ENCODE measurements at places on chromosomes 13 and 19. TPM values are rescaled to one million over a fixed set of nuclear protein-coding genes. Genes with fewer than 3 reads are reported as not detected.

DNA sequence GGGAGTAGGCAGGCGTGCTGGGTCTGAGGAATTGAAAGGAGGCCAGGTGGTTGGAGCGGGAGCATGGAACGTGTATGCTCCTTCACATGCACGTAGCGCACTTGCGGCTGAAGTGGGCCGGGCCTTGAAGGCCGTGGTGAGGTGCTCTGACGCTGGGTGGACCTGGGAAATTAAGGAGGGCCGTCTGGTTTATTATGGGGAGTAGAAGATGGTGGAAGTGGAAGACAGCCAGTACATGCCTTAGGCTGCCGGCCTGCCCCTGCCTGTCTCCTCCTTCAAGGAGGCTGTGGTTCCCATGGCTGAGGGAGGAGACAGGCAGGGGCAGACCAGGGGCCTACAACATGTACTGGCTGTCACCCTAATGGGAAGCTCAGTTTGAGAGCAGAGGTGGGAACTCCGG, 23.9 kb downstream of the GATAD2A start:
- no peak for DNase-seq

DNA sequence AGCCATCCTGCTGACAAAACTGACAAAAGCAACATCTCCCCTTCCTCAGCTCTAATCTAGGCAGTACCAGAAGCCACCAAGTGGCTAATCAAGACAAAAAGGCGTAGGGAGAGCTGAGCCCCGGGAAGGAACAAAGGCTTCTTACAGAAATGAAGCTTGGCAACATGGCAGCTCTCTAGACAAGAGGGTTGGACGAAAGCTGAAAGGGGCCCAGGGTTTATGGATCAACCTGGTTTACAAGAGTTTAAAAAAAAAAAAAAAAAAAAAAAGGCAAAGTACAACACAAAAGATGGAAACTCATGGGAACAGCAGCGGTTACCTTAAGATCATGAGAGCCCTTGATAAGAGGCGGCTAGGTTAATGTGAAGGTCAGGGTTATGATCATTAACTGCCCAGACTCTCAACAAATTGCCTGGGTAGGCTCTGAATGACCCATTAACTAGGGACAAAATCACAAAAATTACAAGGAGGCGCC, 14.0 kb downstream of the ZC3H4 start:
- DNase-seq = no peak

DNA sequence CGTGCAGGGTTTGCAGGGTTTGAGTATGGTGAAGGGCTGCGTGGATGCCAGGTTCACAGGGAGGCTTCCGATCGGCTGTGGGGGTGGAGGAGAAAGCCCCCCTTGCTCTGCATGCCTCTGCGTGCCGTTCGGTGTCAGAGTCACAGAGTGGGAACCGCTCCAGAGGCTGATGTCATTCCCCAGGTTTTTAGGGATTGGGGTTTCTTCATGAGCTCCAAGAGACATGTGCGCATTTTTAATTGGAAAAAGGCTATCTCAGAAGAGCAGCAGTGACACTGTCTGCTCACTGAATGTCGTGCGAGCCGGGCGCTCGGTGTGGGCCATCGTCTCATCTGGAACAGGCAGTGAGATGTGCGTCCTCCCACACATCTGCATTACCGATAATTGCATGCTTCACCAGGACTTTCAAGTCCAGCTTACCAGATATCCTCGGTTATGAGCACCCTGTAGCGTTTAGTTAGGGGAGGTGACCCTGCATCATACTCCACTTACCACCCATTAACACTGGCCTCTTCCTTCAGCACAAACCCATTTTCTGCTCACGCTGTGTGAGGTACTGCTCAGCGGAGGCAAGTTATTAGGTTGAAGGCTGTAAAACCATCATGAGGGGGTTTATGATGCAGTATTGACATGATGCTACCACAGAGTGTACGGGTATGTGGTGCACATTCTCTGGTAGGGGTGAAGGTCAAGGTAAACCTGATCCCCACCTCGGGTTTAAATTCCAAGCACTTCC, 1.7 kb downstream of the MCF2L start:
- DNase-seq = no peak

Gene ARRDC2
- polyA plus RNA-seq = 4.8 TPM

GRCh38 chr13:47279920-47280319, 383.1 kb upstream of the HTR2A start:
- DNase-seq = no peak

Gene URAD
- not detected for polyA plus RNA-seq

Gene SIX5
- 19.0 TPM for polyA plus RNA-seq

DNA sequence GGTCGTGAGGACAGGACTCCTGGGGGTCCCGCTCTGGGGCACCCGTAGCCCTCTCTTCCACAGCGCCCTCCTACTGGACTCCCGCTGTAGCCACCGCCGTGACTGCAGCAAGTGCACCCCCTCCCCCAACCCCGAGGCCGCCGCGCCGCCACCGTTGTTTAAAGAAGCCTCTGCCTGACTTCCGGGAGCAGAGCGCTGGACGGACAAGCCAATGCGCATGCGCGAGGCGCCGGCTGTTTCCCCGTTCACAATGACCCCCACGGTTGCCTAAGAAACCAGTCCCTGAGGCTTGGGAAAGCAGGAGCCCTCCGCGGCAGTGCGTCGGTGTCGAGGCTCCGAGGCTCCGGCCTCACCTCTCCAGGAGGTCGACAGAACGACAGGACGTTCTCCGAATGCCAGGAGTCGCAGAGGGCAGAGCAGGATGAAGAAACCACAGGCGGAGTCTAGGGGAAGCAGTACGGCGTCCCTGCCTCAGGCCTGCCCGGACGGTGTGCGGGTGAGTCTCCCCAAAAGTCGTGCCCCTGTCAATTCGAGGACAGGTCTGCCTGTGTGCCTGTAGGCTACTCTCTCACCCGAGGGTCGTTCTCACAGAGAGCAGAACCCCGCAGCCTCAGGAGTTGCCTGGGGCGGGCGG, 70.5 kb upstream of the ZNF420 start:
- DNase-seq = peak; percentile 48

DNA sequence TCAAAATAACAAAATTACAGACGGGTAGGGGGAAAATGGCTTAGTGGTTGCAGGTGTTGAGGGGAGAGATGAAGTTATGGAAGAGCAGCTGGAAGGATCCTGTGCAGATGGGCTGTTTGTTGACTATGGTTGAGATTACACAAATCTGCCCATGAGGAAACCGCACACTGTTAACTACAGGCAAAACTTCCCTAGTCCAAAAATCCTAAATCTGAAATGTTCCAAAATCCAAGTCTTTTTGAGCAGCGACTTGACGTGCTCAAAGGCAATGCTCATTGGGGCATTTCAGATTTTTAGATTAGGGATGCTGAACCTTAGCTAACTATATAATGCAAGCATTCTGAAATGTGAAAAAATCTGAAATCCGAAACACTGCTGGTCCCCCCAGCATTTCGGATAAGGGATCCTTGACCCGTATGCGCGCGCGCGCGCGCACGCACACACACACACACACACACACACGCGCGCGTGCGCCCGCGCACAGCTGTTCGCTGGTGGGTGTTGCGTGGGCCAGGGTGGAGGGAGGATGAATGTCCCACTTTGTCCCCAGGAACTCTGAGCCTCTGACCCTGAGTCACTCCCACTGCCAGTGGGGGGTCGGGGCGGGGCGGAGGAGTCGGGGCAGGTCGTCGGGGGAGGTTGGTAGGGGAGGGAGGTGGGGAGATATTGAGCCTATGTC, 6.8 kb downstream of the F2RL3 start:
- no peak for DNase-seq

Gene MEIS3
- polyA plus RNA-seq = 6.3 TPM

DNA sequence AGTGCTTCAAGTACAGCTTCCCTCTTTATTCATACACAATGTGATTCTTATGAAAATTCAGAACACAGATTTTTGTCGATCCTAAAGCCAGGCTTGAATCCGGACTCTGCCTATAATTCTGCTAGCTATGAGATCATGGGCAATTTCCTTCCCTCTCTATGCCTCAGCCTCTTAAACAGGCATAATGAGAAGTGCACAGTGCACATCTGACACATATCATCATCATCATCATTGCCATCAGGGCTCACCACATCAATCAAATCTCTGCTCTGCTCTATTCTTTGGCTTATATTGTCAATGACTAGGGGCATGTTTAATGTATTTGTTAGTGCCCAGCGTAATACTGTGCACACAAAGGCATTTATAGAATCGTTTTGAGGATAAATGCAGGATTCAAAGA, 269.1 kb downstream of the ABCC4 start:
- no peak for DNase-seq

DNA sequence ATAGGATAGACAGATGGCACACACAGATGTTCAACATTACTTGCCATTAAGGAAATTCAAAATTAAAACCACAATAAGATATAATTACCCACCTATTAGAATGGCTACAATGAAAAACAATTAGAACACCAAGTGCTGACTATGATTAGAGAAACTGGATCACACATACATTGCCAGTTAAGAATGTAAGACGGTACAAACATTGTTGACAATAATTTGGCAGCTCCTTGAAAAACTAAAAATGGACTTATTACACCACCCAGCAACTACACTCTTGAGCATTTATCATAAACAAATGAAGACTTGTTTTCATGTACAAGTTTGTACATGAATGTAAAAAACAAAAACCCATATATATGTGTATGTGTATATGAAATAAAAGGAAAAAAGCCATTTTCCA, 13.7 kb downstream of the ZNF461 start:
- DNase-seq = no peak

- DNase-seq = no peak
Observed at GRCh38 chr13:94115054-94115453, 364.4 kb downstream of the DCT start.

DNA sequence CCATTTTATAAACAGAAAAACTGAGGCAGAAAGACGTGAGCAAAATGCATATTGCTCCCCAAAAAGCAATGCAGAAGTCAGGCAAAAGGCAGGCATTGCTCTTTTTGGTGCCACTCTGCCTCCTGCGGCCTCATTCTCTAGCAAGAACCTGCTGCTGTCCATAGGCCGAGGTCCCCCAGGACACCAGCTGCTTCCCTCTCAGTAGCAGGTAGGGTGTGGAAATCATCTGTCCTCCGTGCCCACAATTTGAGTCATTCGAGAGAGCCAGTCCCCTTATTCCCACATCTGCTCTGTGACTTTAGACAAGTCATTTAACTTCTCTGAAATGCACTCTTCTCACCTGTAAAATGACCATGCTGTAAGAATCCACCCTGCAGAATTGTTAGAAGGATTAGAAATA, 50.0 kb downstream of the TNFRSF19 start:
- DNase-seq = no peak

DNA sequence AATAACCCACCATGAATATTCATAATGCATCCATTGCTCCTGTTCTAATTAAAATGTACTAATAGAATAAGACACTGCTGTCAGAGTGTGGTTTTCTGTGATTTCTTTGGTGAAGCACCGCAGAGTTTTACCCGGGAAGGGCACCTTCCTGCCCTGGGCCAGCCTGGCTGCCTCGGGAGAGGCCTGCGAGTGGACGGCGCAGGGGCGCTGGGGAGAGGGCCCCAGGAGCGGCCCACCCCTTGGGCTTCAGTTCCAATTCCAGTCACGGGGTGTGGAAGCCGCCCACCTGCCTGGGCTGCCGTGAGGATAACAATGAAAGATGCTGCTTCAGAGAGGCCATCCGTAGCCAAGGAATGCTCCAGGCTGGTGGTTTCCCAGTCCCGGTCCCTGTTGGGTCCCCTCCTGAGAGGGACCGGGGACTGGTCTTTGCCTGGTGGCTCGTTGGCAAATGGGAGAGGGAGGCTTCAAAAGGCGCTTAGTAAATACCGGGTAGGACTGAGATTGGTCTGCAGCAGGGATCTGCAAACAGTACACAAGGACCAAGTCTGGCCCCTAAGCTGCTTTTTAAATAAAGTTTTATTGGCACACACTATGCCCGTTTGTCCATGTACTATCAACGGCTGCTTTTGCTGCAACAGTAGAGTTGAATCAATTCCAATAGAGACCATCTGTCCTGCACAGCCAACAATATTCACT, 18.0 kb downstream of the TCF3 start:
- DNase-seq = no peak

Gene RASAL3
- 0.90 TPM for polyA plus RNA-seq

Gene NKG7
- 3.0 TPM for polyA plus RNA-seq

DNA sequence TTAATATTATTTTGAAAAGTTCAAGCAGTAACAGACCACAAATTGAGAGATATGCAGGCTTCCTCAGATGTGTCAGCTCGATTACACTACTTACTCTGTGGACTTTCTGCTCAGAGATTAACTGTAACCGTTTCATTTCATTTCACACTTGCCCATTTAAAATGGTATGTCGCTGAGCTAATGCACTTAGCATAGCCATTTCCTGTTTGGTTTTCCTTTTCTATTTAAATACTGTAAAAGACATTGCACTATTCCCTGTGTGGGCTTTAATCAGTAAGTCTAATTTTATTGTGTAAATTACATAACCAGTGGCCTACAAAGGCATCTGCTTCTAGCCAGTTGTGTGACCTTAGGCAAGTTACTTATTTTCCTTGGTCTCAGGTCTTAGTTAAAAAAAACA, 237.6 kb downstream of the LACC1 start:
- DNase-seq = no peak

Gene B3GNT3
- not detected for polyA plus RNA-seq
